ENCODE measurements at places on chromosomes 1 and 21.

DNA sequence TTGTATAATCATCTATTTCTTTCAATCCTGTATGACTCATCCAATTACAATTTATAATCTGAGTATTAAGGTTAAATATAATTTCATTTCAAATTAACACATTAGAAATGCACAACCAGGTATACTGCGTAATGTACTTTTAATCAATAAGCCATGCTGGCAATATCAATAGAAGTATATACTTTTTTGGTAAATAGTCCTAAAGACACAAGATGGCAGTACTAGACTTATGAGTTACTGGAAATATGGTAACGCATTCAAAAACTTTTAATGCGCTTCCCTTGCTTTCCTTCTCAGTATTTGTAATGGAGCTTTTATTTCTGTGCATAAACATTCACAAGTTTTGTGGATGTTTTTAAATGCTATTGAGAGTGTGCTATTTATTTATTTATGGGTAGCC lies 1162.0 kb upstream of the TMPRSS15 start:
- DNase-seq: no peak

GRCh38 chr1:3019007-3019515 lies 2.2 kb upstream of the ACTRT2 start:
- no peak for DNase-seq

- DNase-seq: no peak
These were observed 209.8 kb upstream of the KIAA0040 start for GRCh38 chr1:175402336-175402735.

- no peak for DNase-seq
These were observed 435.7 kb upstream of the VAMP3 start for GRCh38 chr1:7335224-7335879.

DNA sequence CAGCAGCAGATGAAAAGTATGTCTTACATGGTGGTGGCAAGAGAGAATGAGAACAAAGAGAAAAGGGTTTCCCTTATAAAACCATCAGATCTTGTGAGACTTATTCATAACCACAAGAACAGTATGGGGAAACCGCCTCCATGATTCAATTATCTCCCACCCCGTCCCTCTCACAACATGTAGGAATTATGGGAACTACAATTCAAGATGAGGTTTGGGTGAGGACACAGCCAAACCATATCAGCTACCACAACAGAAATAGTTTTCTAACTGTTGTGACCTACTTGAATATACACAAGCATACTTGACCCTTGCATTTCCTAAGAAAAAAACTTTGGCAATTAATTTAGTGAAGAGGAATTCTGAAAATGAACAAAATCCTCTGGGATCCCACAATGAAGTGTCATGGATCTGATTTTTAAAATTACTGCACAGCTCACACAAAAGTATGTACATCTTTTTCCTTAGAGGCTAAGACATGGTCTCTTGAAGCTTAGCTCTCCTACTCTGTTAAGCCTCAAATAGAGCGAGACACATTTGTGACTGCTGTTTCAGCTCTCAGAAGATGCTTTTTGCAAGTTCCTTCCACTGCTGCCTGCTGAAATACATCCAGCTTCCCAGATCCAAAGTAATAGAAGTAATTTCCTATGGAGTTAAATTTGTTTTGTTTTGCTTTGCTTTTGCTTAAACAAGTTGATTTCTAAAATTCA lies 265.8 kb downstream of the DPYD start:
- DNase-seq: no peak

DNA sequence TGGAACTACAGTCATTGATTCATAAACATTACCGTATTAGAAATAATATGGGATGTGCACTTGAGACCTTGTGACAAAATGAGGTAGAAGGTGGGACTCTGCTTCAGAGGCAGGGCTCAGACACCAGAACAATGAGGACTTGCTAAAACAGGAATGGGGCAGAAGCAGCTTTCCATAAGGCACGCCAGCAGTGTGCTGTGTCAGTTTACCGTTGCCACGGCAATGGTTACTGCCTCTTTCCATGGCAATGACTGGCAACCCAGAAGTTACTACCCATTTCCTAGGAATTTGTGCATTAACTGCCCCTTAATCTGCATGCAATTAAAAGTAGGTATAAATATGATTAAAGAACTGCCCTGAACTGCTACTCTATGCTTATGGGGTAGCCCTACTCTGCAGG lies 169.0 kb downstream of the CHRM3 start:
- no peak for DNase-seq

DNA sequence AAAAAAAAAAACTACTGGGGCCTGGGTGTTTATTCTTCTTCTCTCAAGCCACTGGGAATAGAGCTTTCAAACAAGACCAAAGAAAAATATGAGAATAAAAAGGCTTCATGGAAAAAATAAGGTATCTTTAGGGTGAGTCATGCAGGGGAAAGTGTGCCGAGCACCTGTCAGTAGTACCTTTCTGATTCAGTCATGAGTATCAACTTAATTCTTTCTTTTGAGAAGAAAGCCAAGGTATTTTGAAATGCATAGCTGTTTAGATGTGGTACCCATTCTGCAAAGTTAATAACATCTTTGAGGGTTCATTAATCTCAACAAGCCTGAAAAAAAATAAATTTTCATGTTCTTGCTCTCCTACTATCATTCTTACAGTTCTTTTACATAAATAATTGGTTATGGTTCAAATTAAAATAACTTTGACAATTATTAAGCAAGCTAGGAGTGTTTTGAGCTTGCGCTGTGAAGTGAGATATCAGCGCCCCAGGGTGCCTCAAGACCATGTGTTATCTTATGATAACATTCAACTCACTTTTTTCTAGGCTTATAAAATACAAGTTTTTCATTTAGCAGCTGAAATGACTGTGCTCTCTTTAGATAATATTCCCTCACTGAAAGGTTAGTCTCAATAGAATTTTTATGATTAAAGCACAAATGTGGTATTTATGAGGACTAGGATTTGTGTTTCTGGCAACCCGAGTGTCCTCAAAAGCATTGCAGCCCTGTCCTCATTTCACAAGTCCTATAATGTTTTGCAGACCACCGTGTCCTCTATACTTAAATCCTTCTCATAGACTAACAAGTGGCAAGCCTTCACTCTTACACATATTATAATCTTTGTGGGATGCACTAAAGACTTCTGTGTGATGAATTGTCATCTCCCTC lies 138.6 kb downstream of the SLC44A5 start:
- no peak for DNase-seq

DNA sequence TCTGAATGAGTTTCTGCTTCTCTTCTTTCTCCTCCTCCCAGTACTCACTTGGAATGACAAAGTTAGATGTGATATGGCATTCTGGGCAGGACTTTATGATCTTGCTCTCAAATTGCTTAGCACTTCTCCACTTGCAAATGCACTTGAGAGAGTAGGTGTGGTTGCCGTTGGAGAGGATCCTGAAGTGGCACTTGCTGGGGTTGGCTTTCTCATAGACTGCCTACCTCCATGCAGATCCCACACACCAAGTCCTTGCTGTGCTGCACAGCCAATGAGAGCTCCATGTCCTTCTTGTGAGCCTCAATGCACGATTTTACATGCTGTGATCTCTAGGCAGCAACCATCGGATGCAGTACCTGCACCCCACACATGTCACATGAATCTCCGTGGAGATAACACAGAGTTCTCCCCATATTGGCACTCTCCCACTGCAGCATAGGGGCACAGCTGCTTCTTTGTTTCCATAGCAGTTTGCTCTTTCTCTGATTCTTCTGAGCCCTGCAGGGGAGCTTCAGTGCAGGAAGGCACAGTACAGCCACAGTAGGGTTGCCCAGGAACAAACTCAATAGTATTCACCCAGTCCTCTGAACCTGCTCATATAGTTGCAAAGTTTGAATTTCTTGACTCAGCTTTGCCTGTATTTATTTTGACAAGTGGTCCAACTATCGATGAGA lies 45.2 kb downstream of the ZNF691 start:
- peak; percentile 35 for DNase-seq

DNA sequence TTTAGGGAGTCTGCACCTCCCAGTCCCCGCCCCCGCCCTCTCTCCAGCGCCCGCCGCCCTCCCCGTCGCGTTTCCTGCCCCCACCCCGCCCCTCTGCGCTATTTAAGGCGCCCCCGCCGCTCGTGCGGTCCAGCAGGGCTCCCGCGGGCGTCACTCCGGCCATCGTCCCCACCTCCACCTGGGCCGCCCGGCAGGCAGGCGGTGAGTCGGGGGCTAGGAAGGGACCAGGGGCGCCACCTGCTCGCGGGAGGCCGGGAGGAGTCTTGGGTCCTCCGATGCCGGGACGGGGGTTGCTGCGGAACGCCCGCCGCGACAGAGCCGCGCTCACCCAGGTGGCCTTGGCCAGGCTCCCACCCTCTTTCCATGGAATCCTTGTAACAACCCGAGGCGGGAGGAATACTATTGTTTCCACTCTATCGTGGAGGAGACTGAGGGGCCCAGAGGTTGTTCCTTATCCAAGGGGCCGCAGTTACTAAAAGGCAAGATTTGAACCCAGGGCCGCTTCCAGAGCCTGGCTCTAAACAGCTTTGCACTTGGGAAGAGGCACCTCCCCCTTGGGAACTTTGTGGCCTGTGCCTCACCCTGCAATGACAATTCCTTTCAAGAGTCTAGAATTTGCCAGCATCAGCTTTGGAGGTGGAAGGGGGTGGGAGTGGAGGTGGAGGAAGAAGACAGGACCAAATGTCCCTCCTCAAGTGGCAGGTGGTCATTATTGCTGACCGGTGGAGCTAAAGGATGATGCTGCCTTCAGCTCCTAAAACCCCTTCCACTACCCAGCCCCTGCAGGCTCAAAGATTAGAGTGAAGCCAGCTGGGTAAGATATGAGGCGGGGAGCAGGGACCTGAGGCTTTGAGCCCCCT lies at the start of gene GJA4:
TSS of gene GJA4 (plus strand) at position 132 of the 860 bp plus-strand sequence. CDS start 1,215 bp downstream, outside the sequence.
- DNase-seq: no peak

GRCh38 chr1:209417761-209418160 lies 165.8 kb upstream of the CAMK1G start:
- peak; percentile 29 for DNase-seq

GRCh38 chr1:21922090-21923013 lies 14.8 kb downstream of the HSPG2 start:
- DNase-seq: no peak

- DNase-seq: no peak
These were observed 989.8 kb upstream of the B3GALT2 start for GRCh38 chr1:194176212-194176611.

GRCh38 chr1:29695036-29695435 lies 458.7 kb downstream of the PTPRU start:
- DNase-seq: no peak

DNA sequence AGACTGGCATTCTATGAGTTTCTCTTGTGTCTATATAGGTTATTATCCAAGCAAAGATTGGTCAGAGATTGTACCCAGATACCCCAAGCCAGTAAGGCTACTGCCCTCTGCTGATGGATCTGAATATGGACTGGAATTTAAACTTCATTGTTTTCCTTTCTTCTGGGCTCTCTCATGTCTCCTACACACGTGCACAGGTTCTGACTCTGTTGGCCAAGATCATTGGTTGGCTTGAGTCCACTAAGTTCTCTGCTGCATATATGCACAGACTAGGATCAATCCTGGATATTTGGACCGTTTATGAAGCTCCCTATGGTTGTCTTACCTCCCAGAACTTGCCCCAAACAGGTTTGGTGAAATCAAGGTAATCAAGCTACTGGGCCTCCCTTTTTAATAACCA lies 69.7 kb downstream of the CC2D1B start:
- peak; percentile 12 for DNase-seq

GRCh38 chr1:159341736-159342135 lies 39.6 kb downstream of the FCER1A start:
- DNase-seq: no peak

DNA sequence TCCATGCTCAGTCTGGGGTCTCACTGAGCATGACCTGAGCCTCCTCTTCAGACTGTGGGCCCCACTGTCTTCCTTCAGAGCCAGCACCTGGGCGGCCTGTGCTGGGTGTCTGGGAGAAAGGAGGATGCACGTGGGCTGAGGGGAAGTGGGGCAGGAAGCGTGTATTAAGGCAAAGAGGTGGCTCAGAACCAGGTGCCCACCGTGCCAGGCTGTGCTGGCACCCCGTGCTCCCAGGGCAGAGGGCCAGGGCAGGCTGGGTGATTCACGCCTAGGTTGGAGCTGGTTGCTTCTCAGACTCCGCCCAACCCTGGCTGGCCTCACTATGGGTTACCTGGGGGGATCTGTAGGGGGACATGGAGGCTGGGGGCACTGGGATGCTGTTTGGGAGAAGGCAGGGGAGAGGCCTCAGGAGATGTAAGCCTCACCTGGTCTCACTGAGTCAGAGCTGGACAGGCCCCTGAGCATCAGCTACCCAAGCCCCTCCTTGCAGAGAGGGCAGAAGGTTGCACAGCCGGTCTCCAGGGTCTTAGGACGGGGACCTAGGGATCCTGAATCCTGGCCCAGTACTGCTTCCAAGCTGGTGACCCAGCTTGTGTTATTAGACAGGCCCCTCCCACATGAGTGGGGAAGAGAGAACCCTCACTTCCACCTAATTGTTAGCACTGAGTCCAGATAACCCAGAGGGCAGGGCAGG lies 18.6 kb upstream of the PADI1 start:
- DNase-seq: no peak

DNA sequence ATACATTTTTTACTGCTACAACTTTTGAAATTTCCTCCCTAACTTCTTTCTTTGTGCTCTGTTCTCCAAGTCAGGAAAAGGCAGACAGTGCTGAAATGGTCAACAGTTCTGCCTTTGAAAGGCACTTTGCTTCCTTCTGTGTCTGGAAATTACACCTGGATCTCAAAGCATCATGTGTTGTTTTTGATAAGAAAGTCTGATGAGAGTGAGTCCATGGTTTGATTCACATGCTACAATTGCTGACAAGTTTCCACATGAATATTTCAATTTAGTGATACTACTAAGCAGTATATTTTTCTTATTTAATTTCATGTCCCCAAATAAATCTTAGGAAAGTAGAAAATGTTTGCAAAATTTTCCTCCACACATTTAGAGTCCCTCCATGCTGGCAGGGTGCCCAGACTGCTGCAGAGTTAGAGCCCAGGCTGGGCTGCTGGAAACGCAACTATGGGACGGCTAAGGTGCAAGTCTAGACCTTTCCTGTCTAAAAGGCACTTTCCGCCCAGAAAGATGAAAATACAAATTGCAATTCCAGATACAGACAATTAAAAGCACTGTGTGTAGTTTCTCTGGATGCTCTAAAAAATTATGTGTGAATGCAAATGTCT lies 96.6 kb upstream of the RUNX1 start:
- DNase-seq: peak; percentile 27

DNA sequence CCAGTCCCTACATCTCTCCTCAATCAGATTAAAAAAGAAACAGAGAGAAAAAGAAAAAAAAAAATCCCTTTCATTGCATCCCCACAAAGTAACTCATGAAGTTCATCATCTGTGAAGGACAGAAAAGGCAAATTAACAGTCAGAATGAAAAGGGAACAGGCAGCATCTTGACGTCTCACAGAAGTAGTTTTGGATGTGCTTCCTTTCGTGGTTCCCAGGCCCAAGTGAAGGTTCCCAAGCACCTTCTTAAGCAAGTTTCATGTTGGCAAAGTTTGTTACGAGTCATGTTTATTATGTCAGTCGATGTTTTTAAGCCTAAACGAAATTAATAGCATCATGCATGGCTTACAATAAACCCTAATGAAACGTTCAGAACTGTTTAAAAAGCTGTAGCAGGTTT lies 475.2 kb downstream of the SETD4 start:
- no peak for DNase-seq

- DNase-seq: no peak
These were observed 61.6 kb downstream of the ZBTB18 start for GRCh38 chr1:244112636-244113035.

- no peak for DNase-seq
These were observed 61.5 kb downstream of the ADARB1 start for GRCh38 chr21:45135868-45136267.

GRCh38 chr1:85121744-85122143 lies 73.4 kb upstream of the MCOLN3 start:
- DNase-seq: no peak

Data from right lung (tissue), 10 donors.